Uterus (tissue), 4 donors: ENCODE measurements at places on chromosomes 2 and 18. TPM values are rescaled to one million over a fixed set of nuclear protein-coding genes. Genes with fewer than 3 reads are reported as not detected.

DNA sequence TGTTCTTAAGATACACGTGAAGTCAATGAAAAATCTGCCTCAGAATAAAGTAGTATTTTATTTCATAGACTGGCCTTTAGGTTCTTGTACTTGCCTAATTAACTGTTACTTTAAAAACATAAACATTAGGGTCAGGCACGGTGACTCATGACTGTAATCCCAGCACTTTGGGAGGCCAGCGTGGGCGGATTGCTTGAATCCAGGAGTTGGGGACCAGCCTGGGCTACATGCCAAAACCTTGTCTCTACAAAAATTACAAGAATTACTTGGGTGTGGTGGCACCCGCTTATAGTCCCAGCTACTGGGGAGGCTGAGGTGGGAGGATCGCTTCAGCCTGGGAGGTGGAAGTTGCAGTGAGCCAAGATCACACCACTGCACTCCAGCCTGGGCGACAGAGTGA, 16.0 kb upstream of the SNORC start:
- DNase-seq = no peak

GRCh38 chr2:22110244-22110651, 986.5 kb downstream of the TDRD15 start:
- no peak for DNase-seq

DNA sequence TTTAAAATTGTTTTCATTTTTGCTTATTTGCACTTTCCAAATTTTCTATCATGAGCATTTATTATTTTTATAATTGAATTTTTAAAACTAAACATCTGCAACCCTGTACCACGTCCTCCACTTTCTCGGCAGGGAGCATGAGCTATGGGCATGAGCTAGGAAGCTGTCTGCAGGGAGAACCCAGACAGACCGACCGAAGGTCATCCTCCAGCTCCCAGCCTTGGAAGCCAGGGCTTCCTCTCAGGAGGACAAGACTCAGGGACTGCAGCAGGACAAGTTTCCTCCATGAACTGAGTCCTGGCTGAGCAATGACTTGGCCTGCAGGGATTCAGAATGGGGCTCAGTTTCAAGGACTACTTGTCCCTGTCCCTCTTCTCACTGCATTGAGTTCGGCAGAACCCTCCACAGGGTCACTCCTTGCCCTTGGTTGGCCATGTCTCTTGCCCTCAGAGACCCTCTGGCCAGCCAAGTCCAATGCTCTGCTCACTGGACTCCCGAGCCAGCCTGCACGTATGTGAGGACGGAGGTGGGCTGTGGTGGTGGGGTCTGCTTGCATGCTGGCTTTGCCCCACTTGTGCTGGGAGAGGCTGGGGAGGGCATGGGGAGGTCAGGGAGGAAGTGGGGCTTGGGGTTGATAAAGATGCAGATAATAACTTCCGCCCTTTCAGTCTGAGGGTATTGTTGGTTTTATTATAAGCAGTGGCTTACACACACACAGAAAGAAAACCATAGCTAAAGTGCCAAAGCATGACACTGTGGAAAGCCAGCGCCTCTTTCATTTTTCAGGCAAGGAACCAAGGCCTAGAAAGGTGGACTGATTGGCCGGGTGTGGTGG, 6.6 kb downstream of the NMUR1 start:
- no peak for DNase-seq

- no peak for DNase-seq
Measured at GRCh38 chr2:65666156-65666725, 233.8 kb upstream of the SPRED2 start.

The C1QL2 gene
- total RNA-seq = not detected

DNA sequence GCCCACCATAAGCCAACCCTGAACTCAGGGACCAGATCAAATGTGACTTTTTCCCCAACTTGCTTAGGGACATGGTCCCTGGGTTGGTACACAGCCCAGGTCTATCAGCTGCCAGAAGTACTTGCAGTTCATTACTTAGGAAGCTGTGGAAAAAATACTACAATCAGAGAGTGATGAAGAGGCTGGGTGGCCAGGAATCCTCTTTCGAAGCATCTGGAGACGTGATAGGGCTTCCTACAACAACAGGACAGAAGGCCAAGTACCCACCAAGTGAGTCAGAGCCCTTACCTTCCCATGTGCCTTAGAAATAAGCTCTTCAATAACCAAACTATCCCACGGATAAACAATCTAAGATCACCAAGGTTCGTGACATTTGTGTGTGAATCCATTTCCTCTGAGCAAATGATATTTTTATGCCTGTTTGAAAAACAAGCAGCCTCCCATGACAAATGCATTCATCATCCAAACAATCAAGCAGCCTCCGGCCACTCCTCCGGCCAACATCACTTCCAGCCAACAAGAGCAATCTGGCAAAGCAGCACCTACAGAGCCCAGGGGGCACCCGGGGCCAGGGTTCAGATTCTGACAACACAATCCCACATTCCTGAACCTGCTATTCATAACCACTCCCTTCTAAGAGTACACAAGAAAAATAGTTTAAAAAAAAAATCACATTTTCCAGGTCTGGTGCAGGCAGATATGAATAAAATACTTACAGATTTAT, 26.4 kb downstream of the TBC1D8 start:
- DNase-seq = peak; percentile 73

GRCh38 chr2:238704471-238705225, 143.2 kb upstream of the TWIST2 start:
- peak; percentile 12 for DNase-seq

DNA sequence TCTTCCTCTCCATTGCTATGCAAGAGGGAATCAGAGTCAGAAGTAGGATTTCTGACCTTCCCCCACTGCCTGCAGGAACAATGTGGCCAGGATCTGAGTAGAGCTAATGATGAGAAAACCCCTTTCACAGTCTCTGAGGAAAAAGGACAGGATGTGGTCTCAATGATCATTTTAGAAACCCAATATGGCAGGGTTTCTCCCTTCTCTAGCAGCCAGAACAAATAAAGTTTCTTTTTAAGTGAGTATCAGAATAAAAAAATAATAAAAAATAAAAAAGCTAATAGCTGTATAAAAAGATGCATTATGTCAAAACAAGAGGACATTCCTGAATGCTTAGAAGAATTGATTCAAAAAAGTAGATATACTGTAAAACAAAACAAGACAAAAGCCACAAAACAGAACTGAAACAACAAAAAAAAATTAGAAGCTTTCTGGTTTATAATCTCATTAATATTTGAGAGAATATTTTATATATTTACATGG, 1124.9 kb upstream of the ZEB2 start:
- DNase-seq = no peak

DNA sequence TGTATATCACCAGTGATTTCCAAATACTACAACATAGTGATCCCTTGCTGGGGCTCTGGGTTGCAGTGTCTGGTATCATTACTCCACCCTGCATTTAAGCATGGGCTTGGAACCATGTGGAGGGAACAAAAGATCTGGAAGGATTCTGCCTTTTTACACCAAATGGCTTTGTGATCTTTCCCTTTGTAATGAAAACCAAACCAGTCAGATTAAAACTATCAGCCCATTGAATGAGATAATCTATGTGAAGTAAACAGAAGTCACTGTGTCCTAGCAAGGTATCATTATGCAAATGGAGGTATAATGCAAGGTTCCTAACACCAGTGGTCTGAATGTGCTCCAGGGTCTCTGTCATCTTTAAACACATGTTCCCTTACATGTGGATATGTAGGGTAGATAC, 474.7 kb upstream of the TNP1 start:
- no peak for DNase-seq

GRCh38 chr2:45567974-45568789, 42.9 kb downstream of the SRBD1 start:
- DNase-seq = no peak

The EGR4 gene
- total RNA-seq = not detected

DNA sequence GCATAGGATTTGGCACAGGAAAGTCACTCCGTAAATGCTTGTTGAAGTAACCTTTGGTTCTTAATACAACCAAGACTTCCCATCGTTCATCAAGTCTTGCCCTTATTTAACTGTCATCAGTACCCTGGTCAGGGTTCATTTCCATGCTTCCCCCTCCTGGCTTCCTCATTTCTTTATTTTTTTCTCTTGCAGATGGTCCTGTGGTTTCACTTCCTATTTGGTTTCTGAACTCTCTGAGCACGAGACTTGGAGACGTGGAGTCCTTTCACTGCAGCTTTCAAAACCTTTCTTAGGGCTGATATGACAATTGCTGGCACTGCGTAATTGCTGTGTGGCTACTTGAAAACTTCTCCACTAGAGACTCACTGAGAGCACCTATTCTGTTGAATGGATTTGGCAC, 59.9 kb upstream of the PID1 start:
- DNase-seq = no peak

GRCh38 chr2:10933700-10934225, 22.0 kb downstream of the KCNF1 start:
- no peak for DNase-seq

The BOK gene
- total RNA-seq = 23.4 TPM

GRCh38 chr2:36392571-36393255, 37.1 kb downstream of the CRIM1 start:
- no peak for DNase-seq
